Right atrium auricular region (tissue), 2 donors: ENCODE measurements at places on chromosomes 2 and 18. TPM values are rescaled to one million over a fixed set of nuclear protein-coding genes. Genes with fewer than 3 reads are reported as not detected.

LYPD6 gene
- total RNA-seq, result 0.63 TPM

TRIM43 gene
- not detected for total RNA-seq

SKOR2 gene
- not detected for total RNA-seq

GREB1L gene
- total RNA-seq, result 19.1 TPM

LIMS3 gene
- 4.6 TPM for total RNA-seq

PROKR1 gene
- total RNA-seq, result not detected

TTC21B gene
- 9.9 TPM for total RNA-seq

KLHL29 gene
- total RNA-seq, result 4.2 TPM

TEX44 gene
- total RNA-seq, result not detected

ONECUT2 gene
- 0.04 TPM for total RNA-seq
